ENCODE measurements at places on chromosomes 3 and 15.

DNA sequence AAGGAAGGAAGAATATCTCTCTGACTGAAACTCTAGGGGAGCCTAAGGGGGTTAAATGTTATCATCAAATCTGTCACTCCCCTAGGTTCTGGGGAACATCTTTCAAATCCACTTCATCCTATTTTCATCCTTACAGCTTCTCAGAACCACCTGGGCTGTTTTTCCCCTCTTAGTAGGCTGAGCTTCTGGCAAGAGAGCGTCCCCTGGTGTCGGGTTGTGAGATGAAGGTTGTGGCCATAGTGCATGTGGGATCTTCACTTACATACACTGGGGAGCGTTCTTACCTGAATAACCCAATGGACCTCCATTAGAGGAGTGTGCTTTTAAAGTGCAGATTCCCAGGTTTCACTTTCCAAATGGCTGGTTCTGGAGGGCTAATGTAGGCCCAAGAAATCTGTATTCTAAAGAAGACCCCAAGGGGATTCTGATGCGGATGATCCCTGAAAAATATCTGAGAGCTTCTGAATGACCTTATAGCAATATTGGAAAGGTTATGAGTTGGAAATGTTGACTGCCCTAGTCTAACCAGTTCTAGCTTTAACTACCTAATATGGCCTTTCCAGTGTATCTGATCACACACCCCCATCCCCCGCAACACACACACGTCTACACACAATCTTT lies 663.7 kb downstream of the AGBL1 start:
- peak; percentile 62 for DNase-seq

- no peak for DNase-seq
These were observed 151.0 kb downstream of the CHL1 start for GRCh38 chr3:347581-347980.

GRCh38 chr15:58934521-58934920 lies 1.0 kb upstream of the SLTM start:
- DNase-seq: no peak

DNA sequence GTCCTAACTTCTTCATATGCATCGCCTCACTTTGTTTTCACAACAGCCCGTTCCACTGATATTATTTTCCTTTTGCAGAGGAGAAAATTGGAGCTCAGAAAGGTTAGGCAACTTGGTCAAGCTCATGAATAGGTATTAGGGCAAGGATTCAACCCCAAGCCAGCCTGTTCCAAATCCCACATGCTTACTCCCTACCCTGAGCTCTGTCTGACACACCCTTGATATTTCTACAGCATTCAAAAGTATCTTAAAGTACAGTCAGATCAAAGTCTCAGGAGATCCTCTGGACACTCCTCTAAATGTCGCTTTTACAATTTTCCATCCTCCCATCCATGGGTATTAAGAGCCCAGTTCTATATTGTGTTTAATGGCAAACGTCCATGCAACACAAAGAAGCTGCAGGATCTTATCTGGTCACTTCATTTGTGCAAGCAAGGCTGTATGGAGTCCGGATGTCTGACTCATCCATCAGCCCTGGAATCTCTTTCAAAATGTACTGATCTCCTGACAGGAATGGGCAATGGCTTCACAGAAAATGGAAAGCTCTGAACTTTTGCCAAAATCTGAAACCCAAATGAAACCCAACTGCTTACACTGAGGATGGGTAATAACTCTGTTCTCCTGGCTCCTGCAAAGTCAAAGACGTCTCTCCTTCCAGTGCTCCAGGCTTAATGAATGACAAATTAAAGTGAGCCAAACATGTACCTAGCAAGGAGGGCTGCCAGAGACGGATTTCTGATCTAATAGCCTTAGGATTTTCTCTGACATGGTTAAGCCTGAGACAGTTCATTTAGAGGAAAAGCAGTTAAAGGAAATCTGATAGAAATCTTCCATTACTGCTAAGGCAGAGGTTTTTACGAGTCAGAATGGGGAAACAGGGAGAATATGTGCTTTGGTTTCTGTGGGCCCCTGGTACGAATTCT lies 230.9 kb upstream of the RORA start:
- DNase-seq: no peak

GRCh38 chr3:139557041-139557440 lies 17.5 kb upstream of the RBP1 start:
- no peak for DNase-seq

- no peak for DNase-seq
These were observed 8.6 kb downstream of the GPR15 start for GRCh38 chr3:98540346-98540745.

Data from nephron progenitor cell (in vitro differentiated cells).